KG1 (cell line): ENCODE measurements at places on chromosomes 4 and X.

DNA sequence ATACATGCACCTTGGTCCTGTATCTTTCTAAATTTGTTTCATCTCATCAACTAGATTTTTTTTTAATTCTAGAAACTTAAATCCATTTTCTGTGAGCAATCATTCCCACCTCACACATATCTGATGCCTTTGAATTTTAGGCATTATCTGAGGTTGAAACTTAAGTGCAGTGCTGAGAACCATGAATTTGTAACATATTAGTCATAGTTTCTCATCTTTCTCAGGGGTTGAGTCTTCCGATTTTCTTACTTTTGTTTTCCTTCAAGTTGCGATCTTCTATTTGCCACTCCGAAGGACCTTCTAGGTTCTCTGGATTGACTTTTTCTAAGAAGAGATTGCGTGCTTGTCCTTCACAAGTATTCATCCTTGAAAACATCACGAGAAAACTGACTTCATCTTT, 3.7 kb upstream of the NR0B1 start:
- DNase-seq = no peak

DNA sequence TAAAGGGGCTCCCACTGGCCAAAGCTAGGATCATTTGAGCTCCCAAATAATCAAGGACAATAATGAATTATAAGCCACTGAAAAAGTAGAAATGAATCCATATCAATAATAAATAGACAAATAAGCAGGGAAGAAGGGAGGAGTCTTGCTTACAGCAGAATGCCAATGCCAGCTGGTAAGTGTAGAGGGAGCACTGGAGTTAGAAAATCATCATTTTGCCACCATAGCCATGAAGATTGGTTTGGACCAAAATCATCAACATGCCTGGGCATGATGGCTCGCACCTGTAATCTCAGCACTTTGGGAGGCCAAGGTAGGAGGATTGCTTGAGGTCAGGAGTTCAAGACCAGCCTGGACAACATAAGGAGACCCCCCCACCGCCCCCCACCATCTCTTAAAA, 20.4 kb upstream of the SH3KBP1 start:
- DNase-seq = no peak

- no peak for DNase-seq
These were observed 523.8 kb upstream of the CPEB2 start for GRCh38 chr4:14478504-14478903.

DNA sequence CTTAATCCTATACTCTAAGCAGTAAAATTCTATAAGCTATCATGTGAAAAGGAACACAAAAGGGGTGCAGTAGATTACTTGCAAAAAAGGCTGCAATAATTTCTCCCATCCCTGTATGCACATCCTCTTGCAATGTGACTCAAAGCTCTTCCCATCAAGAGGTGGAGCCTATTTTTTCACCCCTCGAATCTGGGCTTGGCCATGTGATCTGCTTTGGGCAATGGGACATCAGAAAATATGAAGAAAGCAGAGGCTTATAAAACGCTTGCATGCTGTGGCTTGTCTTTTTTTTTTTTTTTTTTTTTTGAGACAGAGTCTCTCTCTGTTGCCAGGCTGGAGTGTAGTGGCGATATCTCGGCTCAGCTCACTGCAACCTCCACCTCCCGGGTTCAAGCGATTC, 33.0 kb downstream of the GEMIN8 start:
- DNase-seq = no peak

- no peak for DNase-seq
These were observed 92.2 kb upstream of the GPR34 start for GRCh38 chrX:41596596-41596995.

- no peak for DNase-seq
These were observed 107.1 kb upstream of the ADRA2C start for GRCh38 chr4:3659131-3659530.

GRCh38 chrX:152637649-152638442, at the start of gene GABRQ:
TSS of gene GABRQ (plus strand) at chrX:152637895. CDS start at chrX:152638203, 308 bp downstream.
- DNase-seq = no peak

- DNase-seq = peak; percentile 1
These were observed 651 bp downstream of the NXT2 start for GRCh38 chrX:109537324-109537665.

DNA sequence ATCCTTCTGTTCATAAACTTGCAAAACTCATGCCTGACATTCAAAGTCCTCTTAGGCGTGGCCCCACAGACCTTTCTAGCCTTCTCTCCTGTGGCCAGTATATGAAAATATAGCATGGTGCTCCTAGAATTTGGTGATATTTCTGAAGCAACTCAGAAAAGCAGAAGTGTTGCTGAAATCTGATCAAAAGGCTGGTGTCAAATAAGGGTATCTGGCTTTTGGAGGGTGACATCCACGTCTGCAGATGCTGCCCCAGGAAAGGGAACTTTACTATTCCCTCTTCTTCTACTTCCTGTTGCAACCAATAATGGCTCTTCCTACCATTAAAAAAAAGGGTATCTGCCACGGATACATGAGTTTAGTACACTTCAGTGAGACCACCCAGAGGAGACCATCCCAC, 83.9 kb upstream of the RPS6KA3 start:
- DNase-seq = no peak

- no peak for DNase-seq
These were observed 75.7 kb upstream of the ANK2 start for GRCh38 chr4:112973750-112974251.

DNA sequence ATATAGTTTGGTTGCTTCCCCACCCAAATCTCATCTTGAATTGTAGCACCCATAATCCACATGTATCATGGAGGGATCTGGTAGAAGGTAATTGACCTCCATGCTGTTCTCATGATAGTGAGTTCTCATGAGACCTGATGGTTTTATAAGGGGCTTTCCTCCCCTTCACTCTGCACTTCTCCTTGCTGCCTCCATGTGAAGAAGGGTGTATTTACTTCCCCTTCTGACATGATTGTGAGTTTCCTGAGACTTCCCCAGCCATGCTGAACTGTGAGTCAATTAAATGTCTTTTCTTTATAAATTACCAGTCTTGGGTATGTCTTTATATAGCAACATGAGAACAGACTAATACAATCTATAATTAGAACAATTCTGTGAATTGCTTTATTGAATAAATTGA, 11.9 kb upstream of the DCAF4L1 start:
- no peak for DNase-seq

- no peak for DNase-seq
These were observed 67.5 kb downstream of the FBXW7 start for GRCh38 chr4:152468408-152468807.

DNA sequence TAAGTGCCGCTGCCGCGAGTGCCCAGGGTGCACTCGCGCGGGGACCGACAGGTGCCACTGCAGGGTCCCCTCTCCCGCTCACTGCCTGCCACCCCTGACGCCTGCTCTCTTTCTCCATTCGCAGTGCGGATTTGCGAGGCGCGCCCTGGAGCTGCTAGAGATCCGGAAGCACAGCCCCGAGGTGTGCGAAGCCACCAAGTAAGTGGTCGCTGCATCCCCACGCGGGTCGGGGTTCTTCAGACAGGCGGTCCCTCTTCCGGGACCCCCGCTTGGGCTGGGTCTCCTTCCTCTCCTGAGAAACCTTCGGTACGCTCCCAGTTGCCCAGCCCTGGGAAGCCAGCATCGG, 547 bp downstream of the GUCY1A1 start:
- no peak for DNase-seq

DNA sequence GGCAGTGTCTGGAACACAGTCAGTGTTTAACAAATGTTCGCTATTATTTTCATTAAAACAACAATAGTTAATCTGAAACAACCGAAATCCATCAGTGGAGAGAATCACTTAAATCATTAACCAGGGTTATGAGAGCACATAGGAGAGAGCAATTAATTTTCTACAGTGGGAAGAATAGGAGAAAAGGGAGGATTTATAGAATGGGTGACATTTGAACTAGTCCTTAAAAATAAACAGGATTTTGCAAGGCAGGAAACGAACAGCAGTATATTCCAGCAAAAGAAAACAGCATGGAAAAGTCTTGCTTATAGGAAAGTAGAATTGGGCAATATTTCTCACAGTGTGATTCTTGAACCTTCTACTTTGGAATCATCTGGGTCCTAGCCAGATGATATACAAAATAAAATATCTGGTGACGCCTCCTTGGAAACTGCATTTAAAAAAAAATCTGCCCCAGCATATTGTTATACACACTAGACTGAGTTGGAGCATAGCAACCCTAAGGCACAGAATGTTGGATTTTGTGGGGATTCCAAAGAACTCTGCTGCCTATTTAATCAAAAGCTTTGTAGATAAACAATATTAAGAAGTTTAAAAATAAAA, 56.1 kb downstream of the INTS12 start:
- DNase-seq = no peak

- no peak for DNase-seq
These were observed 237.8 kb downstream of the NDST4 start for GRCh38 chr4:114875630-114876029.

DNA sequence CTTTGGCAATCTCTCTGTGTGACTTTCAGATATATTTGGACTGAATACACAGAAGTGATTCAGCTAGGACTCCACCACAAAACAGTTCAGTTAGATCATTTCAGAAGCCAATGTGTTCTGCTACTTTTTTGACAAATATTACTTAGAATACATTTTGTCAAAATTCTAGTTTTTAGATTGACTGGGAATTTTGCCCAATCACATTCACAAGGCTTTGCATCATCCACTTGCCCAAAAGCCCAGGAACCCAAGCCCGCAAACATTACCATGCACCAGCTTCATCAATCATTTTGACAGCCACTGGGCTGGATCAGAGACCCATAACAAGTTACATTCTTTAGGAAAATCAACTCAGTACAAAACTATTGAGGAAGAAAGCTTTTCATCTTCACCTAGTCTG, 256.6 kb upstream of the NDST3 start:
- DNase-seq = no peak

- no peak for DNase-seq
These were observed 249.7 kb upstream of the TET2 start for GRCh38 chr4:104896660-104897645.

DNA sequence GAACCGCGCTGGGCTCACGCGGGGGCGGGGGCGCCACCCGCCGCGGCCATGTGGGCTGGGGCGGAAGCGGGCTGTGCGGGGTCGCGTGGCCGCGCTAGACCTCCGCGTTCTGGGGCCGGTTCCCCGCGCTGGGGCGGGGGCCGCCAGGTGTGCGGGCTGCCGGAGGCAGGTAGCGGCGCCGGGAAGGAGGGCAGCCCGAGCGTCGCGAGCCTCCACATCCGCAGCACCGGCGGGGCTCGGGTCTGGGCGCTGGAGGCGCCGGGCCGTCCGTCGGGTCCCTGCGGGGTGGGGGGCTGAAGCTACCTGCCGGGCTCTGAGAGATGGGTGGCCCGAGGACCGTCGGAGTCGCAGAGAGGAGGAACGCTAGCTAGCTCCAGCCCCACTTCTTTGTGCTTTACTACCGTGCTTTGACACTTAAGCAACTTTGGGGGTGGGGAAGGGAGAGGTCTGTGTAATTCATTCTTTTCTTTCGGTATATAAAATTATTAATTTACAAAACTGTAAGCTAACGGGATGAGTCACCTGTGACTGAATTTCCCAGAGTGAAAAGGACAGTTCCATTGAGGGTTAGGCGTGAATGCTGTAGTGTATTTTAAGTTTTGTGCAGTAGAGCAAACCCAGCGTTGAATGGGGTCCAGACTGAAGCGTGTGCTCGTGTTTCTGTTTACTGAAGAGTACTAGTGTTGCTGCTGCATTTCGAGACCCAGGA, 689 bp downstream of the METAP1 start:
- DNase-seq = peak; percentile 24

- no peak for DNase-seq
These were observed 219.1 kb downstream of the GC start for GRCh38 chr4:71564775-71565174.

DNA sequence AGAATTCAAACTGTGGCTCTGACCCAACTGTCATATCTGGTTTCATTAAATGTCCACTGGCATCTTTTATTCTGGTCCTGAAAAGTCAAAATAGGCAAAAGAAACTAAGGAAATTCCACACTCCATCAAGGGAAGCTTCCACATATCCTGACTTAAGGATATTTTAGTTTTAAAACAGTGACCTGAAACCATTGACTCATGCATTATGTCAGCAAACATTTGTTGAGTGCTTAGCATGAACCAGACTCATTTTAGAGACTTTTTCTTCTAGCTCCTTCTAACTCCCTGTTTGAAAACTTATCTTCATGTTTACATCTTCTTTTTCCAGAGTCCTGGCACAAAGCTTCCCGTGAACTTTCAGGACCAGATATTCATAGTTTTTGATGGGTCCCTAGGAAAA, 6.9 kb upstream of the CXCL1 start:
- DNase-seq = no peak

DNA sequence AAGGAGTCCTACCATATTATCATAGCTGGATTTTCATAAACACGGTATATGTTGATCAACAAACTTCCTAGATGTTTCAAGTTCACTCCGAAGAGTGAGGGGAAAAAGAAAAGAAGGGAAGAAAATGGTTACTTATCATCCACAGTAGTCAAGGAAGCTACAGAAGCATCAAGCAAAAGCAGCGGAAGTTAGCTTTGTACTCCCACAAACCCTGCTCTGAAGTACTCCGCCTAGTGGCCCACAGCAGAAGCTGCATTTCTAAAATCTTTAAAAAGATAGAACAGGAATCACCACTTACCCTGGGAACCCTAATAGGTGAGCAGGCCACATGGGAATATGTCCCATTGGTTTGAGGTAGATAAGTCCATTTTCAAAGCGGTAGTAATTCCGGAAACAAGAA, 28.5 kb upstream of the FRG1 start:
- DNase-seq = no peak

- DNase-seq = no peak
These were observed 24.7 kb downstream of the TAB3 start for GRCh38 chrX:30864383-30864785.

GRCh38 chr4:104901961-104902605, 244.6 kb upstream of the TET2 start:
- DNase-seq = no peak

- DNase-seq = no peak
These were observed 64.4 kb downstream of the SLC9A6 start for GRCh38 chrX:136049608-136050007.

DNA sequence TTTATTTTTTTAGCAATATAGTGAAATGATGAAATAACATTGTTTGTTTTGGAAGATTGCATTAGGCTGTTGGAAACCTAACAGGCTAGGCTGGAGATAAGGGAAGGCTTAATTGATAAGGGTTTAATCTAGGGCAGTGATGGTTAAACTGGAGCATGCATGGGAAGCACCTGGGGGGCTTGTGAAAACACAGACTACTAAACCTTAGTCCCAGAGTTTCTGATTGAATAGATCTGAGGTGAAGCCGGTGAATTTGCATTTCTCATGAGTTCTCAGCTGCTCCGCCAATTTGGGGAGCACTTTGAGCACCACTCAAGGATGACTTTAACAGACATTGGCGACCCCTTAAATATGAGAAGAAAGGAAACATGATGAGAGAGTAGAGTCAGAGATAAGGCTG, 11.5 kb downstream of the STK26 start:
- no peak for DNase-seq

DNA sequence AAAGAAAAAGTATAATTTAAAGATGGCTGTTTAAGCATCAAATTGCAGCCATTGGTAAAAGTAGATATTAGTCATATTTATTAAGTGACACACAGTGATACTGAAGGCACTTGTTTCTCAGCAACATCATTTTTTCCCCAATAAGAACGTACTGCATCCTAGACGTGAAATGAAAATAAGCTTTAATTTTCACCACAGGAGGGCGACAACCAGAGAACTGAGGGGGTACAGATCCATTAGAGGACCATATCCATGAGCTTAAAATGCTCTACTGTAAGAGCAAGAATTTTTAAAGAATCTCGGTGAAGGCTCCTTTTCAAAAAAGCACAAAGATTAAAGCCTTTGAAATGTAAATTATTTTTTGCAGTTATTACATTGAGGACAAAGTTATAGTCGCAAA, 33.4 kb downstream of the FRG1 start:
- DNase-seq = no peak
